Stimulated activated CD8-positive, alpha-beta memory T cell treated with anti-CD3 and anti-CD28 coated beads, Interleukin-12 subunit alpha, Interleukin-12 subunit beta, amount 100 ng/mL, for 4 hours (primary cell): ENCODE measurements at places on chromosomes 12 and 14.
A peak's percentile ranks its signal among the peaks of the same experiment; 100 is the strongest.

GRCh38 chr12:58425481-58426392, 484.4 kb downstream of the ATP23 start:
- no peak for DNase-seq

DNA sequence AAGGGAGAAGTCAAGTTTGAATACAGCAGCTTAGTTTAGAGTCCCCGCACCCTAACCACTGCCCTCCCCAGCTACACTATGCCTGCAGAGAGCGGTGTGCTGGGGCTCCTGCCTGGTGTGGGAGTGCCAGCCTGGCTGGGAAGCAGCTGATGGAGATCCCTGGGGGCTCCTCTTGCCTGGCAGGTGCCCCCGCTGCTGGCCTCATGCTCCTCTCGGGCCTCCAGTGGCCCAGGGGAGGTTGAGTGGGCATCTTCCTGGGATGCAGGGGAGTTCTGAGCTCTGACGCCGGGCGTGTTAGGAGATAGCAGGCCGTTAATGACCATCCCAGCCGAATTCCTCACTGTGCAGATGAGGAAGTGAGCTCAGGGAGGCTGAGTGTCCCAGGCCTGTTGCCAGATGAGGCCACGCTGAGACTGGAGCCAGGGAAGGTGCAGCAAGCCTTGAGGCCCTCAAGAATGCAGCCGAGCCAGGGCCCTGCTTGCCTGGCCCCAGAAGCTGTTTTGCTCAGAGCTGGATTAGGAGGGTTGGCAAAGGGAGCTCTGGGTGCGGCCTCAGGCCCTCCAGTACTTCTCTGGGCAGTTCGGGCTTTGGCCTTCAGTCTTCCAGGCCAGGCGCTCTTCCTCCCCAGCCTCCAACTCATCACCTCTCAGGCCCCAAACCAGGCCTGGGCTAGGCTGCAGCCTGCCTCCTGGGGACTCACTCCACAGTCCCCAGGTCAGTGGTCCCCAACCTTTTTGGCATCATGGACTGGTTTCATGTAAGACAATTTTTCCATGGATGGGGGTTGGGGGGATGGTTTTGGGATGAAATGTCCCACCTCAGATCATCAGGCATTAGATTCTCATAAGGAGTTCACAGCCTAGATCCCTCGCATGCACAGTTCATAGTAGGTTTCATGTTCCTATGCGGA, 6.6 kb upstream of the CYP46A1 start:
- DNase-seq, result no peak

- DNase-seq, result no peak
These were observed 137.3 kb downstream of the CACNA1C start for GRCh38 chr12:2190085-2190484.

DNA sequence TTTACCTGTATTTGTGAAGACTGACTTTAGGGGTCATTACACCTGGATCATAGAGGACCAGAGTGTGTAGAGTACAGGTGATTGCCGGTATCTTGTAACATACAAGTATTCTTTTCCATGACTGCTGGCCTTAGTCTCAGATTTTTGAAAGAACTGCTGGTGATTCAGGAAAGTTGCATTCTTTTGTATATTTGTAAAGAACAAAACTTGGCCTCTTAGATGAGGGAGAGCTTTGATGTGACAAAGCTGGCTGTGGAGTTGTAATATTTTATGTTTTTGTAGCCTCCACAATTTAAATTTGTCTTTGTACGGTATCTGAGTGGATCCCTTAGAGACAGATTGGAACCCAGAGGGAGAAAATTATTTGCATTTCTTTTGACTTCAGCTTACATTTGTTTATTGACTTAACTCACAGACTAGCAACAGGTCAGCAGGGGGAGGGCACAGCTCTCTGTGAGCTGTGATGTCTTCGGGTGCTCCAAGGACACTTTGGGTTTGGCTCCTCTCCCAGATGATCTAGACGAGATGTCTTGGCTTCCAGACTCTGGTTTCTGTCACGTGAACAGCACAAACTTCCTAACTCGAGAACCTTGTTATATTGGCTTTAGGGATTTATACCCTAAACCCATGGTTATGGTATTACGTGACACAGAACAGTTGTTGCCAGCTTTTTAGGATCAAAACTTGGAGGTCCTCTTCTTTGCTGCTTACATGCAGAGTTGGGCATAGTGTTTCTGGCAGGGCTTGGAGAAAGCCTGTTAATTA, 65.9 kb downstream of the DAAM1 start:
- DNase-seq, result no peak

DNA sequence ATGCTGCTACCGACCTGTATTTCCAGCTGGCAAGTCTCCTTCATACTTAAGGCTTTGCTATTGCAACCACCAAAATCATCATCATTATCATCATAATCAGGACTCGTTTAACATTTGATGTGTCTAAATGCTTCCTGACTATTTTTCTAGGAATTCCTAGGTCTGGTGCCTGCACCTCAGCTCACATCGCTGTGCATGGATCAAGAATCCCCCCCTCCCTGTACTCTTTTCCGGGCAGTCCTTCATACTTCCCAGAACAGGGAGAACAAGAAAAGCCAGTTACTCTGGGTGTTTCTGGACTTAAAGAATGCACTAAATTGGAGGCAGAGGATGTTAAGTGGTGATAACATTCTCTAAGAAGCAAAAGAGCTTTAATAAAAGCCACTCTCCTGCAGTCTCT, 9.4 kb downstream of the ERP27 start:
- DNase-seq, result no peak

DNA sequence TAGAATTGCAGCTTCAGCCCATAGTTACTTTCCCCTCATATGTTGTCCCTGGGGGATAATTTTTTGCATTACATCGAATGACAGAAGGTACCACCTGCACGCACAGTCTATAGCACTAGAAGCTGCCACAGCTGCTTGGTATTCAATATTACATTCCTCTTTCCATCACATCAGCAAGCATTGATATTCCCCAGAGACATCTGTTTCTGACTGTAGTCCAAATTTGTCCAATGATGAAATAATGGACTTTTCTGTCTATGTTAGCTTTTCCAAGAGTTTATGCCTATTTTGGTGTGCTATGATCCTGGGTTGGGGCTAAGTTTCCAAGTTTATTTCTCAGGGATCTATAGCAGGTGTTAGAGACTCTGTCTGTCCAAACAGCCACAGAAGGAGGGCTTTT, 335.4 kb downstream of the LRIG3 start:
- no peak for DNase-seq

GRCh38 chr12:76266797-76267196, 81.4 kb downstream of the BBS10 start:
- no peak for DNase-seq

GRCh38 chr12:76201758-76202157, 117.3 kb upstream of the NAP1L1 start:
- no peak for DNase-seq

DNA sequence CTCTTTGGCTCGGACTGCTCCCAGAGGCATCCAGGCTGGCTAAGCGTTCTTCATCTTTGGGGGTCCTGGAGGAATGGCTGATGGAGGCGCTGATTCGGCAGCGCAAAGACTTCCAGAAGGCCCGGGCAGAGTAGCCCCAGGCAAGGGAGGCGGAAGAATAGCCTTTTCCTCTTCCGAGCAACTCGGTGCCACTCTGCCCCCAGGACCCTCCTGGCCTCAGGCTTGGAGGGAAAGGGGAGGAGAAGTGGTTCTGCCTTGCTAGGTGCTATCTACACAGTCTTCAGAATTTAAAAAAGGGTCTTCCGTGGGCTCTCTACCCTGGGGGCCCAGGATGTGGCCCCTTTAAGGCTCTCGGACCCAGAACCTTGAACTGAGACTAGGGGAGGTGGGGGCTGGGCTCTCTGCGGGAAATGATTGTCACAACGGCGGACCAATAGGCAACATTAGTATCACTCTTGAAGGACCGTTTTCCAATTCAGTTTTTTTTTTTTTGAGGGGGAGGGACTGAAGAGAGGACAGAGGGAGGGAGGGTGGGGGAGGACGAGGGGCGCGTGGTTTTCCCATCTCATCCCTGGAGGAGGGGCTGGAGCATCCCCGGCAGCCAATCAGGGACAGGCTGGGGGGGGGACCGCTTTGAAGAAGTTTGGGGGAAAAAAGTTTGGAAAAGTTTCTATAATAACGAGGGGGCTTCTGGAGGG, at the start of gene NFATC4:
Gene NFATC4 (plus strand): TSS at position 671 of the 698 bp plus-strand sequence. CDS start 157 bp downstream, outside the sequence.
- no peak for DNase-seq

DNA sequence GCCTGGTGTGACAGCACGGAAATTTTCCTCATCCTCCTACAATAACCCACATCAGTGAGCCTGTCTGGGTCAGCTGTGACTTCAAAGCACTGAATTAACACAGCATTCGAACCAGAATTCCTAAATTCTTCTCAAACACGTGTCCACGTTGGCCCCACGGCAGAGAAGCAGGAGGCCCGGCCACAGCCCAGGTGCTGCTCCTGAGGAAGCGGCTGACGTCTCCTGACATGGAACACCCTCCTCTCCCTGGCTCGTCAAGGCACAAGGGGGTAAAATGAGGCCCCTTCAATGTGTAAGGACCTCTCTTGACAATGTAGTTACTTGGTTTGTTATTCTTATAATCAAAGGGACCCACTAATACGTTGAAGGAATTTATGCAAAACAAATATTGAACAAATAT, 156.3 kb upstream of the GSC start:
- DNase-seq, result no peak

DNA sequence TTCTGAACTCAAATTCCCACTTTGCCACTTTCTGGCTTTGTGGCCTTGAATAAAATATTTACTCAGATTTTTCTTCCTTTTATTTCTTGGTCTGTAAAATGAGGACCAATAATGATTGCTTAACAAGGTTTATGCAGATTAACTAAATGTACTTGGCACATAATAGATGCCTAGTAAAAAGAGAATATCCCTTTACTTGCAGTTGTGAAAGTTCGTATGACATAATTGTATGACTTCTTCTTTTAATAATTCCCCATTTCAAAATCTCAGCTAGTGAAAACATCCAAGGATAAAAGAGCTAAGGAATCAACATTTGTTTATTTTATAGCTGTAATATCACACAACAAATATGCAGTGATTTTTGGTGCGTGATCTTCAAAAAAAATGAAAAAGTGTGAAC, 215.6 kb upstream of the ATP2B1 start:
- DNase-seq, result no peak

DNA sequence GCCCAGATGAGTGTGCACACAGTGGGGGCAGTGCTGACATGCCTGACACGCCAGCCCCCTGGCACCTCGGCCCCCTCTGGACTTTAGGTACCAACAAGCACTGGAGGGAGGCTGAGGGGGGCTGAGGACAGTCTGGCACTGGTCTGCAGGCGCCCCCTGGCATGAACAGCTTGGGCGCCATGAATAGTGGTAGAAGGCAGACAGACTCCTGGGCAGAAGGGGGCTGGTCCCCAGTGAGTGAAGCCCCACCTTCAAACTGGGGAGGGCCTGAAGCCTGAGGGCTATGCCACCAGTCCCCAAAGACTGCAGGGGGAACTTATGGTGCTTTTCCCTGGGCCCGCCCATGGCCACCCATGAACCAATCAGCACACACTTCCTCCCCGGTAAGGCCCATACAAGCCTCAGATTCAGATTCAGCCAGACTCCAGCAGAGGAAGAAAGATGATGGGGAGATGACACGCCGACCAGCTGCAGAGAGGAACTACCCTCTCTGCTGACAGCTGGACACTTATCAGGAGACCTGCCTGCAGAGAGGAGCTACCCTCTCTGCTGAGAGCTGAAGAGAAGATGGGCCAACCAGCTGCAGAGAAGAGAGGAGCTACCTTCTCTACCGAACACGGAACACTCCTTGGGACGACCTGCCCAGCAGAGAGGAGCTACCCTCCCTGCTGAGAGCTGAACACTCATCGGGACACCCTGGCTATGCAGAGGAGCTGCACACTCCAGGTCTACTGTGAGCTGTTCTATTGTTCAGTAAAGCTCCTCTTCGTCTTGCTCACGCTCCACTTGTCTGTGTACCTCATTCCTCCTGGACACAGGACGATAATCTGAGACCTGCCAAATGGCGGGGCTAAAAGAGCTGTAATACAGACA, 324.5 kb downstream of the PCNX1 start:
- DNase-seq, result no peak

- DNase-seq, result no peak
These were observed 16.4 kb downstream of the ARID2 start for GRCh38 chr12:45745861-45746277.

- DNase-seq, result peak; percentile 37
These were observed 464.0 kb downstream of the RAD51B start for GRCh38 chr14:68283378-68284123.

GRCh38 chr12:118361092-118361404, 11.7 kb downstream of the TAOK3 start:
- no peak for DNase-seq

GRCh38 chr14:104211215-104211614, 72.8 kb downstream of the KIF26A start:
- DNase-seq, result no peak

DNA sequence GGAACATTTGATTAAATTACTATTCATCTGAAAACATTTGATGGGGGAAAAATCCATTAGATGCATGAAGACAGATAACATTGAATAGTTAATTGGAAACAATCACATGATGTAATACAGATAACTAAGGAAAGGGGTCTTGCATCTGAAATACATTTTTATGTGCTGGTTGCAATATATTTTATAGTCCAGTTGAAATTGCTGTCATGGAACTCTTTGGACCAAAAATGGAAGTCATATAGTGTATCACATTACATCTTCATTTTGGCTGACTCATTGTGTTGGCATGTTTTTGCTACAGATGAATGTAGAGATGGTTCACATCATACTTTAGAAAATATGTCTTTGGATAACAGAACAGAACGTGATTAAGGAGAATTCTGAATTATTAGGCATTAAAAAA, 43.0 kb upstream of the GNPNAT1 start:
- DNase-seq, result no peak
